ENCODE measurements at places on chromosomes 1 and 21.

DNA sequence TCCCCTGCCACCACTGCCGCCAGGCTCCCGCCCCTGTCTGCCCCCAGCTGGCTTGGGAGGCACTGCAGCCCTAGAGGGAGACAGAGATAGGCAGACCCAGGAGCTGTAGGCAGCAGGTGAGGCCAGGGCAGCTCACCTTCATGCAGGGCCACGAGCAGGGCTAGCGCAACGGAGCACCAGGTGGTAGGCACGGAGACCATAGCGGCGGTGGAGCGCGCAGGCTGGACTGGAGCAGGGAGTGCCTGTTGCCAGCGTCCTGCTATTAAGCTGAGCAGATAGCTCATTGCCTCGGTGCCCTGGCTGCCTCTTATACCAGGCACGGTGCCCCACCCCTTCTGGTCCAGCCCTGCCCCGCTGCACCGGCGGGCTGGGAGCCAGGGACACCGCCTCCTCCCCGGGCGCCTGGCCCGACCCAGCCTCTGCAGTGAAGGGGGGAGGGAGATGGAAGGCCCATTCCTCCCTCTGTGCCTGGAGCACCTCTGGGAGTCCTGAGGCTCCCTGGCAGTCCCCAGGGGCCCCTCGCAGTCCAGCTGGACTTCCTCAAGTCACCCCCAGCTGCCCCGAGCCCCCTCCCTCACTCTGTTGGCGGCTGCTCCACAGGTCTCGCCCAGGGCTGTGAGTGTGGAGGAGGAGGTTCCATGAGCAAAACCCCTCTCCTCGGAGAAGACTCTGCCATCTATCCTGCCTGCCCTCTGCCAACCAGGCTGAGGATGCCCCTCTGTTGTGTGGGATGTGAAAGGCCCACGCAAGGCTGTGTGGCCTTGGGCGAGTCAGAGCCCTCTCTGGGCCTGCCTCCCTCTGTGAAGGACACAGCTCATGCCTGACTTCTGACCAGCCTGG lies at the start of gene EDN2:
TSS of gene EDN2 (minus strand) at position 282 of the 840 bp plus-strand sequence. CDS start at position 200, 82 bp downstream.
- no peak for DNase-seq

GRCh38 chr21:17903029-17903806 lies 84.1 kb upstream of the C21orf91 start:
- DNase-seq: peak; percentile 62

DNA sequence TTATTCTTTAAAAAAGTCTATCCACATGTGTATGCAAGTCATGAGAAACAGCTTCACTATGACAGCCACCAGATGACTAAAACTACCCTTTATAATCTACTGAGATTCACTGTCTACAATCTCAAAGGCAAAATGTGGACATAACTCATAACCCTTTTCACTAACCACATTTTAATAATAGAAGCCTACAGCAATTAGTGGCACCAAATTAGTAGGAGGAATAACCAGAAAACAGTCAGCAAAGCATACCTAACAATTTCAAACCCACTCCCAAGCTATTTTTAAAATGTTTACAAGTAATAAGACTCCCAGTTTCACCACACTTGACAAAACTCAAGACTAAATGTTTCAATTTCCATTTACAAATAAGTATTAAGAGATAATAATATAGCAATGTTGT lies 442.9 kb downstream of the PTPRC start:
- DNase-seq: no peak

- DNase-seq: no peak
Measured at GRCh38 chr21:37821786-37822450, 94.3 kb downstream of the KCNJ6 start.

GRCh38 chr1:113976609-113977278 lies 2.5 kb upstream of the OLFML3 start:
- no peak for DNase-seq

DNA sequence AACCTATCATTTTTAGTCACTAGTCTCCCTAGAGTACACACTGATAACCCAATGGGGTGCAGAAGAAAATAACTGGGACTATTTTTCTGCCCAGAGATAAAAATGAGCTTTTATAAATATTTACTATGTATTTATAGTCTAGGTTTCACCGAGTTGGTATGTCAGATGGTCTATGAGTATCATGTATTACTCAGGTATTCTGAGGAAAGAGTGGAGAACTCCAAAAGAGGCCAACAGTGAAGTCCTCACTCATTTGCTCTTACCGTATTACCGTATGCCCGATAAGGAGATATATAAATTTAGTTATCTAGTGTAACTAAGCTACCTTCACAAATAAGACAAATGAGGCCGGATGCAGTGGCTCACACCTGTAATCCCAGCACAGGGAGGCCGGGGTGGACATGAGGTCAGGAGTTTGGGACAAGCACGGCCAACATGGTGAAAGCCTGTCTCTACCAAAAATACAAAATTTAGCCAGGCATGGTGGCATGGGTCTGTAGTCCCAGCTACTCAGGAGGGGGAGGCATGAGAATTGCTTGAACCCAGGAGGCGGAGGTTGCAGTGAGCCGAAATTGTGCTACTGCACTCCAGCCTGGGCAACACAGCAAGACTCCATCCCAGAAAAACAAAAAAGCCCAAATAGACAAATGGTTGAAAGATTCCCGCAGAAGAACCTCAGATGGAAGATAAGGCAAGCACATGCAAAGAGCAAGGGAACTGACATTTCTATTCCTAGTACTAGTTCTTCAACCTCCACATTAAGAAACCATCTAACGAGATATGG lies 15.6 kb downstream of the CSDE1 start:
- DNase-seq: no peak

GRCh38 chr1:158461534-158461933 lies at the start of gene OR10K1:
Gene OR10K1, plus strand, starts transcription at chr1:158461834. Its CDS starts 3,728 bp downstream, at chr1:158465562.
- no peak for DNase-seq

GRCh38 chr1:209662879-209663327 lies 10.7 kb upstream of the LAMB3 start:
- no peak for DNase-seq

Measured in CD4-positive, alpha-beta T cell treated with Interleukin-15 for 4 hours (primary cell).